ENCODE measurements at places on chromosomes 3 and 15.

DNA sequence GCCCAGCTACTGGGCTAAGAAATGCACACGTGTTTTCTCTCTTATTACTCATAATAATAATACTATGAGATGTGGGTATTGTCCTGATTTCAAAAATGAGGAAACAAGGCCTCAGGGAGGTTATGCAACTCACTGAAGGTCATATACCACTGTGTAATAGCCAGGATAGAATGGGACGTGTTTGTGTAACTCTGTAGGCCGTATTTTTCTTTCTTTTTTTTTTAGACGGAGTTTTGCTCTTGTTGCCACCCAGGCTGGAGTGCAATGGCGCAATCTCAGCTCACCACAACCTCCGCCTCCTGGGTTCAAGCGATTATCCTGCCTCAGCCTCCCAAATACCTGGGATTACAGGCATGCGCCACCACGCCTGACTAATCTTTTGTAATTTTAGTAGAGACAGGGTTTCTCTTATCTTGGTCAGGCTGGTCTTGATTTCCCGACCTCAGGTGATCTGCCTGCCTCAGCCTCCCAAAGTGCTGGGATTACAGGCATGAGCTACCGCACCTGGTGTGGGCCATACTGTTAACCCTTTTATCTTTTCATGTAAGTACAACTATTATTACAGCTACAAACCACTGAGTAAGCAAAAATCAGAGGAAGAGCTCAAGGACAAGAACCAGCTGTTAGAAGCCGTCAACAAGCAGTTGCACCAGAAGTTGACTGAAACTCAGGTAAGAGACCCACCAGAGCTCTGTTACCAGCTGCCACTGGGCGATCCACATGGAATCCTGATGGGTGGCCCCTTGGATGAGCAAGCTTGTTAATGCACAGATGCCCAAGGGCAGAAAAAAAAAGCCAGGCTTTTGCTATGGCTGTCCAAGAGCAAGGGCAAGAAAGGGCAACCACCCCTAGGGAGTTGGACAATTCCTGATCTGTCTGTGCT, 6.7 kb downstream of the KNSTRN start:
- no peak for DNase-seq

GRCh38 chr3:194167480-194168282, 31.7 kb downstream of the HES1 start:
- no peak for DNase-seq

DNA sequence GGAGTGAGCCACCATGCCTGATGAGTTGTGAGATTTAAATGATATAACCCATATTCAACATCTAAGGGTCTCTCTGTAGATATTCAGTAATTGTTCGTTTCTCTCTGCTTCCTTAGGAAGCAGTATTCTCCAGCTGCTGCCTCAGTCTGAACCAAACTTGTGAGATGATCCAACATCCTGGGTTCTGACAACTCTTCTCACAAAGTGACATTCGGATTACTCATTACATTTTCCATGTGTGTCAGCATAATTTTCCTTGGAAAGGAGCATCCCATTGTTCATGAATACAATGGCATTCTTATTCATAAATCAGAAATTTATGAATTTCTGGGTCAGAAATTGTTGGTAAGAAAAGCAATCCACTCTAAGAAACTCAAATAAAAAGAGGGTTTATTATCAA, 15.0 kb upstream of the SEC22A start:
- no peak for DNase-seq

DNA sequence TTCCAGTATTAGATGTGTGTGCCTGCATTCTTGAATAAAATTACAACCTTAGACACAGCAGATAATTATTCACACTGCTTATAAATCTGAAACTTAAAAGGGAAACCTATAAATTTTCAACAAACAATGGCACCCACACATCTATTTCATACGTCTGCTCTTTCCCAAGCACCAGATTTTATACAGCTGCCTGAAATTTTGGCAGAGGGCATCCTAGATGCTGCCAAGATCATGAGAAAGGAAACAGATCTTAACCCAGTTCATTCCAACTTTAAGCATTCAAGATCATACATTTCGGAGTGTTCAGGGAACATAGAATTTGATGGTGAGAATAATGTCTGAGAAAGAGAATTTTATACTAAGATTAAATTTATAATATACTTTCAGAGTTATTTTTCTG, 53.1 kb downstream of the CLDN1 start:
- no peak for DNase-seq

DNA sequence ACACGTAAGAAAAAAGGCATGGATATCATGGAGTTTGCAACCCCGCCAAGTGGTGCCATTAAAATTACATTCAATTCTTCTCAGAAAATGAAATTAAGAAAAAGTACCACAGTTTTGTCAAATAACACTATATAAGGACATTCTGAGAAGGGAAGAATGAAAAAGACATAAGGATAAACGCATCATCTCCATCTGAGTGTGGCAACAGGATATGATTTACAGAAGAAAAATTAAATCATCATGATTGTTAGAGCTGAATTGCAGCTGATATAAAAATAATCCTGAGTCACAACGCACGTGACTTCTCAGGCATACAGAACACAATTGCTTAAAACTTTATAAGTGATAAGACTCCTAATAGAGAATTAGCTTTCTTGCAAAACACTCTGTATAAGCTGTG, 133.8 kb downstream of the GREM1 start:
- DNase-seq = no peak

GRCh38 chr3:53593611-53594010, 99.2 kb downstream of the CACNA1D start:
- no peak for DNase-seq

DNA sequence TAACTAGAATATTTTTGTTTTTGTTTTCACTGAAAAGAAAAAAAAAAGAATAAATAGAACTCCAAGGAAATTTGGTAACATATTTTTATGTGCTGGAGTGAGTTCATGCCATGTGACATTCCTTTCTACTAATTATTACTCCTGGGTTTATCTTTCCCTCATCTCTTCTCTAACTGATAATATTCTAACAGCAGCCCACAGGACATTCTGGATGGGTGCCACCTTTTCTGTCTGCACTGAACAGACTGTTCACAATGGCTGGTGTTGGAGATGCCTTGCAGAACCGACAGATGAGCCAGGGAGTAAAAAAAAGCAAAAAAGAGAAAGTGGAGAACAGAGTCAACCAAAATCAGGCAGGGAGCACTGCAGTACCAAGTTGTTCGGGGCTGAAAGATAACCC, 151.3 kb downstream of the OR4M2 start:
- DNase-seq = no peak

DNA sequence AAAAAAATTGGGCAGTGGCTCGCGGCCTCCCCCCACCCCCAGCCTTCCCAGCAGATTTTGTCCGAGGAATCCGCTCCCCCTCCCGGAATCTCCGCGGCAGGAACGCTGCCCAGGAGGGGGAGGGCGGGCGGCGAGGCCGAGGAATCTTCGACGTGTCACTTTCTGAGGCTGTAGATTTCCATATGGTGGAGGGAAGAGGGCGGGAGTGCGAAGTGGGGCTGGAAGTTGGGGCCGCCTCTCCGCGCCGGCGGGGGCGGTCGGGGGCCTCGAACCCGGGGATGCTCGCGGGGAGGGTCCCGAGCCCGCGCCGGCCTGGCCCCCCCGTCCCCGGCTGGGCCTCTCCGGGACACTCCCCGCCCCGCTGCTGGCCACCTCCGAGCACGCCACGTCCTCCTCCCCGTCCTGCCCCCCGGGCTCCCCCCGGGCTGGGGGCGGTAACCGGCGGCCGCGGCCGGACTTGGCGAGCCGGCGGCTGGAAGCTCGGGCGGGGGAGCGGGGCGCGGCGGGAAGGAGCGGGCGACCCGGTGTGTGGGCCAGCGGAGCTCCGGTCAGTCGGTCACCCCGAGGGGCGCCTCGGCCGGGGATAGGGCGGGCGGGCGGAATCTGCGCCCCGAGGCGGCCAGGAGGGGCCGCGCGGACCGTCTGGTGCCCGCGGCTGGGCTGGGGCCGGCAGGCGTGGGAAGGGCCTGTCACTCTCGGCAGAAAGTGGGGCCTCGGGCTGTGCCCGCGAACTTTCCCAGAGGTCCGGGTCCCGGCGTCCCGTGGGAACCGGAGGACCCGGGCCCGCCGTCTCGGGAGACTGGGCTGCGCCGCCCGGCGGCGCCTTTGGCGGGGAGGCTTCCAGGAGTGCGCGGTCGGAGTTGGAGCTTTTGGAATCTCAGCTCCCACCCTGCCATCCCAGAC, 951 bp downstream of the FNDC3B start:
- no peak for DNase-seq

GRCh38 chr15:94602754-94603470, 371.6 kb downstream of the MCTP2 start:
- no peak for DNase-seq

GRCh38 chr3:186782542-186783057, 777 bp upstream of the EIF4A2 start:
- no peak for DNase-seq

DNA sequence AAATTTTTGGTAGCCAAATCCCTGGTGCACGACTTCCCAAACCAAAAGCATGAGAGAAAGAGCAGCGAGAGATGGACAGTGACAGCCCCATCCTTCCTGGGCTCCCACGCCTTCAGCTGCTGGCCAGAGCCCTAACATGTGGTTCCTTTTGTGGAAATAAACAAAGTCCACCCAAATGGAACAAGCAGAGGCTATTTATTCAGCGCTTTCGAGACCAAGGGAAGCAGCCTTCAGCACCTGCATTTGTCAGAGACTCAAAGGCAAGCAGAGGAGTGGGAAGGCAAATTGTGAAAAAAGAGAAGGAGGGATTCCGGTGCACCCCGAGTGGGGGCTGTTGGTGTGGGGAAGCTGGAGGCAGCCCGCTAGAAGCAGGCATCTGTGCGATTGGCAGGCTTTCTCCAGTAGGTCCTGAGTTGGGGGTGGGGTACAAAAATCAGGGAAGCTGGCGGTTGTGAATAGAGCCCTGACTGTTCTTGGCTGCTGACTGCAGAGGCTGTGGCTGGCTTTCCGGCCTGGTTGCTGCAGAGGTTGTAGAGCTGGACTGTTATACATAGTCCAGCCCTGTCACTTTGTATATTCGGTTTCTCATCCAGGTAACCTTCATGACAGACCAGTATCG, 427.2 kb downstream of the OCA2 start:
- no peak for DNase-seq

DNA sequence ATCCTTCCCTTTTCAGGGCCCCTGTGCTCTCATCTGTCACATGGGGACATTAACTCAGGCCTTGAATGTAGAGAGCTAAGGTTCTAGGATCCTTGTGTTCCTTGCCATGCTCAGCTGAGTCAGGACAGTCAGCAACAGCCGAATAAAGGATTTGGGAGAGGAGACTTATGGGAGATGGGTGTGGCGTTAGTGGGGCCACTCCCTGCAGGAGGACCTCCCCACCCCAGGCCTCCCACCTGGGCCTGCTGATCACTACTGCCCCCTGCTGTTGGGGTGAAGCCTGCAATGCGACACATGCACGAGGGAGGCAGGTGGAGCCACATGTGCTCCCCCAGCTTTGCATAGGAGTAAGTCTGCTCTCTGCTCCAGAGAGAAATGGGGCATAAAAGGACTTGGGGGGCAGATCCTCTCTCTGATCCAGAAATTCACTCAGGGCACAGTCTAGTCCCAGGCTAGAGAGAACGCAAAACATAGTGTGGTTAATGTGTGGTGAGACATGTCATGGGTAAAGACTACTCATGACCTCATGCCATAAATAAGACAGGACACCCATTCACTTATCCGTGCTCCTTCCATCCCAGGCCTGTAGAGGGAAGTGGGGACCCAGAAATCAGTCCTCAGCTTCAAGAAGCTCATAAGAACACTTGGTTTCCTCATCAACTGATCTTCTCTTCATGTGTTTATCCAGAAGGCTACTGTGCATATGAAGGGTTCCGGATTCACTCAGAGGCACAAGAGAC, 19.4 kb downstream of the RBP1 start:
- DNase-seq = no peak

- no peak for DNase-seq
Observed at GRCh38 chr3:178850450-178851190, 221.0 kb downstream of the ZMAT3 start.

DNA sequence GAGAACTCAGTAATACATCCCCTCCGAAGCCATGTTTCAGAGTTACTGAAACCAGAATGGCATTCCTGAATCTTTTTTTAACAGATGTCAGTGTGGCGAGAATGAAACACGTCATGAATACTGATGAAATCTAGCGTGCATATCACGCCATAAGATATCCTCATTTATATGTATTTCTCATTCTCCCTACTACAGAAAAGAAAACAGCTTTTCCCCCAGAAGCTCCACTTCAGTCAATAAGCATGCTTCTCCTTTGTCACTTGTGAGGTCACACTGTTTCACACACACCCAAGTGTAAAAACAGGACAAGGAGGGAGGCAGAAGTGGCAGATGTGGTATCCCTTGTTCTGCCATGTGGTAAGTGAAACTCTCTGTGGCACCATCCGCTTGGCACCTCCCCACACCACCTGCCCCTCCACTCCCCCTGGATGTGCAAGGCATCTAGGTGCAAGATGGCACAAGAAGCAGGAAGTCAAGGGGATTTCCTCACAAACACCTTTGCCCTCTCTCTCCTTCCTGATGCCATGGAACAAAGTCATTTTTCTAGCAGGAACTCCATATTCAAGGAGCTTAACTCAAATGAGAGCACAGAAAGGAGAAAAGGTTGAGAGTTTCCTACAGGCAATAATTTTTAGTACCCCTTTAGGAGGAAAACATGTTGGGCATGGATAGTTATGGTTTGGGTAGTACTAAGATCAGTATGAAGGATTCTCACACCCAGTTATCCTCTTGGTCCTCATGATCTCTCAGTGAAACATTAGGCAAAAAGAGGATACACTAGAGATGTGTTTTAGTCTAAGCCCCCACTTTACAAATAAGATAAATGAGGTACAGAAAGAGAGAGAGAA, 47.5 kb upstream of the FRMD4B start:
- no peak for DNase-seq

DNA sequence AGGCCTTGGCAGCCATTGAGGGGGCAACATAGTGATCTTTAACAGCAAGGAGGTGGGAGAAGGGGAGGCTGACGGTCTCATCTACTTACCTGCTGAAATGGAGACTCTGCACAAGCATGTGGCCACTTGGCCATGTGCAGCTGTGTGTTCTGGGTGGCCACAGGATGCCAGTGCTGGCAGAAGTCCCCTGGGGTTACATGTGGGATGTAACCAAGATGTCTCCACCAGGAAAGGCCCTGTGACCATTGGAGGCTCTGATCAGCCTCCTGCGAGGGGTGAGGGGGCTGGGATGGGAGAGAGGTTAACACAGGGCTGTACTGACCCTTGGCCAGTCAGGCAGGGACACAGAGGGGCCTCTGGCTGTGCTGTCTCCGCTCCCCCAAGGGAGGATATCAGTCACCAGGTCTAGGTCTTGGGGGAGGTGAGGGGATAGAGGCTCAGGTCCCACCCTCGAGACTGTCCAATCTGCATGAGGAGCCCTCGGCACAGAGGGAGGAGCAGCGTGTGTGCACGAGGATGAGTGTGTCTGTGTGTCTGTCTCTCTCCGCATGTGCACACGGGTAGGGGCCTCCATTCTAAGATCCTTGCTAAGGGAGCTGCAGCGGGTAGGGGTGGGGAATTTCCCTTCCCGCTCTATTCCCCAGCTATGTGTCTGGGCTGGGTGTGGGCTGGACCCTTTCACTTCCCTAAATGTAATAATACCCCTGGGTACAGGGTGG, 19.5 kb downstream of the PRKCD start:
- DNase-seq = no peak

GRCh38 chr3:87997298-87997697, 61.5 kb downstream of the CGGBP1 start:
- no peak for DNase-seq
